ENCODE measurements at places on chromosomes 11 and 22. TPM values are rescaled to one million over a fixed set of nuclear protein-coding genes. Genes with fewer than 3 reads are reported as not detected.
A peak's percentile ranks its signal among the peaks of the same experiment; 100 is the strongest.

DNA sequence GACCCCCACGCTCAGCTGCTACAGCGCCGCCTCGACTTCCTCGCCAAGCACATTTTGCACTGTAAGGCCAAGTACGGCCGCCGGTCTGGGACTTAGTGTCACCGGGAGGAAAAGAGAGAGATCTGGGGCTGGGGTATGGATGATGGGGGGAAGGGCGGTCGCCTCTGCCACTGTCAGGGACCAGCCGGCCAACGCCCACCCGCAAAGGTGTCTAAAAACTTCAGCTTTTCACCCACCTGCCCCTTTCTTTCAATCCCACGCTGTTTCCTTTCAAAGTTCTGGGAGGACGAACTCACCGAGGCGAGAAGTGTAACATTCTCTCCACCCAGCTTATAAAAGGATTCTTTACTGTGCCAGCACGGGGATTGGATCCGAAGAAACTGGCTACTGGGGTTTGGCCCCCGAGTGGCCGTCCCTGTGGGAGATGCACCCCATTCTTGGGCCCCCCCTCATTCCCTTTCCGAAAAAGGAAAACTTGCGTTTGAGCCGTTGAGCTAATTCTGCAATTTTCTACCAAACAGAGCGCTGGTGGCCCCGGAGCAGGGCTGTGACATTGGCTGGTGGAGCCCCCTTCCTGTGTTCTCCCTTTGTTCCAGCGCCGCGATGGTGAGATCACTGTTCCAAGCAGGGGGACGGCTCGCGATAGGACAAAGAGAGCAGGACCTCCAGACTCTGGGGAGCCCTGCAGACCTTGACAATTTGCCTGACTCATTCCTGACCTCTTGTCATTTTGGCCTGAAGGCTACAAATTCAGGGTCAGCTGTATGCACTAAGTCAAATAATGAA is 1.8 kb downstream of the FJX1 start:
- no peak overlapping the region for H3K27ac ChIP-seq
- peaks cover 55% of the 10 kb centered on the region for H3K27me3 ChIP-seq
- H3K4me1 ChIP-seq, result peaks cover 8% of the 10 kb centered on the region
- H3K4me3 ChIP-seq, result peak overlapping the region; percentile 66
- peak; percentile 23 for DNase-seq

- peaks cover 46% of the 10 kb centered on the region for H3K27me3 ChIP-seq
- peaks cover 2% of the 10 kb centered on the region for H3K4me1 ChIP-seq
- no peak for DNase-seq
- no peak overlapping the region for H3K27ac ChIP-seq
- no peaks in the 10 kb centered on the region for H3K36me3 ChIP-seq
Observed at GRCh38 chr11:7253800-7254199, 2.1 kb downstream of the SYT9 start.

UPK3A gene
- total RNA-seq, result not detected

DNA sequence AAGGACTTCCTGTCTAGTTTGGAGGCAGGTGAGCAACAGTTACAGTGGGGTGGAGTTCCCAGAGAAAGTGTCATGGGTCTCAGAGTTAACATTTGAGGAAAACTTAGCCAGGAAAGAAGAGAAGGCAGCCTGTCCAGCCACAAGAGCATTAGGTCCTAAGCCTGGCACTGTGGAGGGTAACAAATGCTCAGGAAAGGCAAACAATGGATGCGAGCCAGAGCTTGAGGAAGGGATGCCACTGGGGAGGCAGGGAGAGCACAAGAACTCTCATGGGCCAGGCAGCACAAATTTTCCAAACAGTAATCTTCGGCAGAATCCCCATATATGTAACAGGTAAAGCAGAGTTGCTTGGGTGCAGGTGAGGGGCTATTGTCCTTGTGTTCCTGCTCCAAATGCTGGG is 8.0 kb upstream of the SERPIND1 start:
- no peak overlapping the region for H3K27ac ChIP-seq
- H3K36me3 ChIP-seq, result peaks cover 17% of the 10 kb centered on the region
- no peaks in the 10 kb centered on the region for H3K27me3 ChIP-seq
- no peaks in the 10 kb centered on the region for H3K4me1 ChIP-seq

DNA sequence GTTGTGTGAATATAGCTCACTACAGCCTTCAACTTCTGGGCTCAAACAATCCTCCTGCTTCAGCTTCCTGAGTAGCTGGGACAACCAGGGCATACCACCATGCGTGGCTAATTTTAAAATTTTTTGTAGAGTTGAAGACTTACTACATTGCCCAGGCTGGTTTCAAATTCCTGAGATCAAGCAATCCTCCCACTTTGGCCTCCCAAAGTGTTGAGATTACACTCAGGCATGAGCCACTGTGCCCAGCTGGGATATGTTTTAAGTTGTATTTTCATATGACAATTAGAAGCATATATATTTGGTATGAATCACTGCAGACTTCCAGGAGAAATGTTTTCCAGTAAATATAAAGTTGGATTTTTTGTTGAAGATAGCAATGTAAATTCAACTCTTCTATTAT is 15.4 kb downstream of the DDX10 start:
- H3K27ac ChIP-seq, result no peak overlapping the region
- H3K4me3 ChIP-seq, result no peak overlapping the region
- H3K4me1 ChIP-seq, result peaks cover 14% of the 10 kb centered on the region

YAP1 gene
- not detected for total RNA-seq
